ENCODE measurements at places on chromosomes 4 and X.
A peak's percentile ranks its signal among the peaks of the same experiment; 100 is the strongest.

GRCh38 chr4:137238456-137239162, 293.7 kb downstream of the PCDH18 start:
- DNase-seq, result no peak

DNA sequence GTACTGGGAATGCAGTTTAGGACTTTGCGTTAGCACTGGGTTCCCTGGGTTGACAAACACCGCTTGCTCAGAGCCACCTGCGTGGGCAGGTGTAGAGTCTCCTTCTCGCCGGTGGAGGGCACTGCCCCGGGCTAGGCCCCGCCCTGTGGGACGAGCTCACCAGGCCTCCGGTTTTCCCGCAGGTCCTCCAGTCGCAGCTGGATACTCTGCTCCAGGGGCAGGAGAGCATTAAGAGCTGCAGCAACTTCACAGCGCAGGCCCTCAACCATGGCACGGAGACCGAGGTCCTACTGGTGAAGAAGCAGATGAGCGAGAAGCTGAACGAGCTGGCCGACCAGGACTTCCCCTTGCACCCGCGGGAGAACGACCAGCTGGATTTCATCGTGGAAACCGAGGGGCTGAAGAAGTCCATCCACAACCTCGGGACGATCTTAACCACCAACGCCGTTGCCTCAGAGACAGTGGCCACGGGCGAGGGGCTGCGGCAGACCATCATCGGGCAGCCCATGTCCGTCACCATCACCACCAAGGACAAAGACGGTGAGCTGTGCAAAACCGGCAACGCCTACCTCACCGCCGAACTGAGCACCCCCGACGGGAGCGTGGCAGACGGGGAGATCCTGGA, 49.2 kb upstream of the MND1 start:
- DNase-seq, result no peak

GRCh38 chrX:151151665-151152267, 24.6 kb upstream of the GPR50 start:
- no peak for DNase-seq

GRCh38 chr4:168781341-168781740, 228.7 kb downstream of the CBR4 start:
- DNase-seq, result no peak

DNA sequence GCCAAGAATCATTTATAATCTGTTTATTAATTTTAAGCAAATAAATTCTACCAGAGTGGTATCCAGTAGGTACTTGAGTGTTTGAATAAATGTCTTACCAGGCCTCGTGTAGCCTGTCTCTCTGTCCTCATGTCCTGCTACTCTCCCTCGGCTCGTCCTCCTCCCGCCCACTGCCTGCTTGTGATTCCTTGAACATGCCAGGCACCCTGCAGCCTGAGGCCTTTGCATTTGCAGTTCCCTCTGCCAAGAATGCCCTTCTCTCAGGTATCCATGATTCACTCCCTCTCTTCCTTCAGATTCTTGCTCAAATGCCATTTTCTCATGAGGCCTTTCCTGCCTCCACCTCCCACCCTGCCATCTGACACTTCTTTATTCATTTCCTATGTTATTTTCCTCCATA, 209.7 kb upstream of the PRPS2 start:
- no peak for DNase-seq

GRCh38 chrX:12949927-12950656, 24.8 kb upstream of the TMSB4X start:
- peak; percentile 91 for DNase-seq

- no peak for DNase-seq
Measured at GRCh38 chrX:115564243-115564642, 3.3 kb downstream of the PLS3 start.

- no peak for DNase-seq
Measured at GRCh38 chrX:110022599-110023448, 19.9 kb downstream of the TMEM164 start.

- no peak for DNase-seq
Measured at GRCh38 chrX:109578916-109579315, 42.3 kb downstream of the NXT2 start.

DNA sequence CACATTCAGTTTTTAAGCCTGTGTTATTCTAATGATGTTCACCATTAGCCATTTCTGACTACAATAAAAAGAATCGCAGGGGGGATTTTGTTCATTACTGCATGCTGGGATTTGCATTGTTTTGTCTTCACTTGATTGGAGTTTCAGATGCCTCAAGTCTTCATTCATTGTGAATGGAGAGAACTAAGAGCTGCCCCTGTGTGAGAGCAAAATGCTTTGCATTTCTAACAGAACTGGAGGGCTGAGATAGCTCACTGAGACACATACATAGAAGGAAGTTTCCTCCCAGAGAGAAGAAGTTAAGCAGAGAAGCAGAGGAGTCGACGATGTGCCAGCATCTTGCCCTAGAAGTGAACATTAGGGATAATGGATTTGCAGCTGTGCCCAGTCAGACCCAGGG, 113.5 kb upstream of the GATB start:
- DNase-seq, result no peak

GRCh38 chrX:56738670-56739069, 9.6 kb downstream of the NBDY start:
- DNase-seq, result no peak

DNA sequence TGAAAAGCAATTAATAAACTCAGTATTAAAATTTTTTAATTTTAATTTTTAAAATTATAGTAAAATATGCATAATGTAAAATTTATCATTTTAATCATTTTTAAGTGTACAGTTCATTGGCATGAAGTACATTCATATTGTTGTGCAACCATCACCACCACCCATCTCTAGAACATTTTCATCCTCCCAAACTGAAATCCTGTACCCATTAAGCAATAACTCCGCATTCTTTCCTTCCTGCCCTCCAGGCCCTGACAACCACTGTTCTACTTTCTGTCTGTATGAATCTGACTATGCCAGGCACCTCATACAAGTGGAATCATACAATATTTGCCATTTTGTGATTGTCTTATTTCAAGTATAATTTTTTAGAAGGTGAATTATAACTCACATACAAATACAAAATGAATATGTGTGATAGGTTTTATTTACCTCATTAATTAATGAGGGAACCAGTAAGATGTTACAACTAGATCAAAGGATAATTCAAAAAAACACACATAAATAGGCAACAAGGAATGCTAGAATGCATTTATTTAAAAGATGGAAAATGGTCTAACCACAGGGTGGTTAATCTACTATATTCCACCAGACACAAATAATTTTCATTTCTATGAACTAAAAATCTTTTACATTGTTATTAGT, 13.1 kb upstream of the AFF1 start:
- no peak for DNase-seq

DNA sequence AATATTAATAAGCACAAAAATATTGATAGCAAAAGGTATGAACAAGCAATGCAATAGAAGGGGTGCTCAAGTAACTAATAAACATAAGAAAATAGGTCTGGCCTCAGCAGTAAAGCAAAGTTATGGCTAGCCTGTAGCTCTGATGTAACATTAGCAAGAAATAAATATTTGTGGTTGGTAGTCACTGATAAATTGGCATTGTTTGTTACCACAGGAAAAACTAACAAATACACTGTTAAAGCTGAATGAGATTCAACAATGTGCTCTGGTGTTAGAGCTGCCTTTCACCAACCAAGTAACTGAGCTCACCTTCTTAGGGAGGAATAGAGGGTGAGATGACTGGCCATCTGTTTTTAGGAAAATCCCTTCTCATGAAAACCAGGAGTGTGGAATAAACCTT, 71.4 kb downstream of the AREG start:
- DNase-seq, result no peak
